ENCODE measurements at places on chromosomes 16 and 17.
A peak's percentile ranks its signal among the peaks of the same experiment; 100 is the strongest.

- DNase-seq, result no peak
Observed at GRCh38 chr17:15462976-15463772, 4.2 kb downstream of the CDRT4 start.

- DNase-seq, result no peak
Observed at GRCh38 chr17:78689029-78689428, 93.0 kb downstream of the CYTH1 start.

DNA sequence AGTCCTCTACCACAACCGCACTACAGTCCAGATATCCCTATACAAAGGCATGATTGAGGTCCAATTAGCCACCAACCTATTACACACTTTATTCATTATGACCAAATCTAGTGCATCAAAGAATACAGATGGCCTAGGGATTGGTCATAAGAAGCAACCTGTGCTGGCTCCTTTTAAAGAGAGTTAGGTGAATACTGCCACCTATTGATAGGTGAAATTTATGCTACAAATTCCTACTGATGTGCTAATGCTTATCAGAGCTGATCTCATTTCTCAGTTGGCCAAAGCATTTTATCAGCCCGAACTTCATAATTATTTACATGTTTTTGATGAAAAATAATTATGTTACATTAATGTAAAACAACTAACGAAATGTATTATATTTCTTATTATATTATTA lies 166.3 kb downstream of the ANKFN1 start:
- peak; percentile 71 for DNase-seq

DNA sequence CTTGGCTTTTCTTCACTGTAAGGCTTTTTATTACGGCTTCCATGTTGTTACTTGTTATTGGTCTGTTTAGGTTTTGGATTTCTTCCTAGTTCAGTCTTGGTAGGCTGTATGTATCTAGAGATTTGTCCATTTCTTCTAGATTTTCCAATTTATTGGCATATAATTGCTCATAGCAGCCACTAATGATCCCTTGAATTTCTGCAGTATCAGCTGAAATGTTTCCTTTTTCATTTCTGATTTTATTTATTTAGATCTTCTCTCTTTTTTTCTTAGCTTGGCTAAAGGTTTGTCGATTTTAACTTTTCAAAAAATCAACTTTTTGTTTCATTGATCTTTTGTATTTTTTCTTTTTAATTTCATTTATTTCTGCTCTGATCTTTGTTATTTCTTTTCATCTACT lies 18.5 kb downstream of the NLRP1 start:
- no peak for DNase-seq

All from MM.1S (cell line).